Stimulated activated CD4-positive, alpha-beta T cell treated with anti-CD3 and anti-CD28 coated beads, TNF-alpha, amount 100 ng/mL, for 48 hours (primary cell): ENCODE measurements at places on chromosomes 6 and 20.

DNA sequence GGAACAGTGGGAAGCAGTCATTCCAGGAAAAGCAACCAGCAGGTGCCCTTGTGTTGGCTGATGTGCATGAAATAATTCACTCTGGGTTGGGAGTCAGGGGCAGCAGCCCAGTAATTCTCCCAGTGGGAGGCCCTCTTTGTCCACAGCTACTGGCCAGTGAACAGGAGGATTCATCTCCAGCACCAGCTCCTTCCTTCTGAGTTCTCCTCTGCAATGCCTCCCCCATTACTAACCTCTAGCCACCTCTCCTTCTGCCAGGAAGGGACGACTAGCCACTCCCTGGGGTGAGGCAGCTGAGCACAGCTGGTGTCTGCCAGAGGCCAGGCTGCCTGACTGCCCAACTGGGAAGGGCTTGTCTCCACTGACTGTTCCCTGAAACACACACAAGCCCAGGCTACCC lies 12.5 kb upstream of the R3HDML start:
- no peak for DNase-seq

DNA sequence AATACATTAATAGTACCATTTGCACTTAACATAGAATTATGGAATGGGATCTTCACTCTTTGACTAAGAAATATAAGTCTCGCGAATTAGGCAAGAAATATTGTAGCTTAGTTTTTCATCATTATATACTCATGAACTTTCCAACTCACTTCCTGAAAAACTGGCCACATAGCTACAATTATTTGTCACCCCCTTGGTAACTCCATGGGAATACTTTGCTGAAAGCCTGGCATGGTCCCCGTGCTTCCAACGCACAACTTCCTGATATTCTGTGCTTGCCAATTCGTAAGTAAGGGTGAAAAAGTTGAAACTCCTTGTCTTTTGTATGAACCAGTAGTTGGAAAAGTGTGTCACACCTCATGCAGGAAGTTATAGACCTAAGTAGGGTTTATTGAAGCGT lies 23.7 kb upstream of the HLA-DQA1 start:
- no peak for DNase-seq

- no peak for DNase-seq
Observed at GRCh38 chr20:10509376-10509775, 74.3 kb downstream of the SLX4IP start.

- DNase-seq: no peak
Observed at GRCh38 chr6:168293636-168294530, 25.7 kb downstream of the DACT2 start.

GRCh38 chr20:60402189-60403058 lies 444.2 kb downstream of the CDH26 start:
- DNase-seq: no peak
